ENCODE measurements at places on chromosomes 3 and 15.
A peak's percentile ranks its signal among the peaks of the same experiment; 100 is the strongest.

GRCh38 chr3:51637144-51637940 is 33.7 kb upstream of the TEX264 start:
- no peak for DNase-seq

DNA sequence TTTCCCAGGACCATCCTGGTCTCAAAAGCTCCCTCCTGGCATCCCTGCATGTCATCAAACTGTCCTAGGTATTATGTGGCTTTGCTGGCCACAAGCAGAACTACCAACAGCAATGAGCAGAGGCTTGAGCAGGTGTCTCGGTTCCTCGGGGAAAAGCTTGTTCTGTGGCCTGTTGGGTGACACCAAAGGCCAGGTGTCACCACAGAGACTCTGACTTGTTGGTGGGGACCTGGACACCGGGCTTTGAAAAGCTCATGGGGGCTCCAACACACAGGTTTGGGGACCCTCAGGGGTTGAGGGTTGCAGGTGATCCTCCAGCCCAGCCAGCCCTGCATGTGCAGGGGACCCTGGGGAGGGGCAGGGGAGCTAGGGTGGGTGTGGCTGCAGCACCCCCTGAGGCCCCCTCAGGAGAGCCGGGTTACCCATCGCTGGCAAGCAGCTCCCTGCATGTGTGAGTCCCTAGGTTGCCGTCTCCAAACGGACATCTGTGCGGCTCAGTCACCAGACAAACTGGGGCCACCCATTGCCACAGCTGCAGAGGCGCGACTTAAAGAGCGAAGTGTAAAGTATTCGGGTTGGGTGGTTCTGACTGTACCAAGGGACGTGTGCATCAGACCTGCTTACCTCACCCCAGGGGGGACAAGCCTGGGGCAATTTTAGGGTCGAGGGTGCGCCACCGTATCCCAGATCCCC is 140.1 kb downstream of the CHSY1 start:
- DNase-seq = no peak

DNA sequence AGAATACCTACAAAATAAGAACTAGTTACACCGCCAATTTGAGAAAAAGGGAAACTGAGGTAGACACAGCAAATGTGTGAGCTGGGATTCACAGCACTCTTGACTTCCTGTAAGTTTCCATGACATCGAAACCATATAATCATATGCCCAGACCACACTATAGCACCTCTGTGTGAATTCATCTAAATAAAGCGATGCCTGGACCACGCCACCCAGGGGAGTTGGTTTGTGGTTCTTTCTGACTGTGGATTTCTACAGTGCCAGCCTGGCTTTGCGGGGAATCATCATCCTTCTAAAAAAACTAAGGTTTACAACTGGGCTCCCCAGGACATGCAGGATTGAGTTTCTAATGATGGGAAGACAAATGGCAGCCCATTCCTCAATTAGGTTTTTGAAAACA is 23.5 kb upstream of the CA12 start:
- DNase-seq = no peak

- no peak for DNase-seq
Measured at GRCh38 chr15:22989576-22990477, 9.7 kb upstream of the CYFIP1 start.

GRCh38 chr15:52960283-52960682 is 170.1 kb upstream of the ONECUT1 start:
- no peak for DNase-seq

DNA sequence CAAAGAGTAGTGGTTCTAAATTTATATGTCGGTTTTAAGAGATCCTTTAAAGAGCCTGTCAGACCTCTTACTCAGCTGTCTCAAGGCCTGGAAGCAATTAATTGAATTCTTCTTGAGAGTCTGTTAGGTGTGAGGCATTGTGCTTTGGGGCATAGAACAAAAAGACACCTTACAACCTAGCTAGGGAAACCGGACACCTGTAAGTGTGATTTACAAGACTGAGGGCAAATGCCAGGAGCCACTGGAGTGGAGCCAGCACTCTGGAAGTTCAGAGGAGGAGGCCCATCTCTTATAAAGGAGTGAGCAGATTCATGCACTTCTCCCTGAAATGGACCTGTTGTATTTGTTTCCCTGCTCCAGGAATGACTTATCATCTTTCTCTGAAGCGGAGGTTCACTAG is 97.7 kb upstream of the NUDT16 start:
- no peak for DNase-seq

DNA sequence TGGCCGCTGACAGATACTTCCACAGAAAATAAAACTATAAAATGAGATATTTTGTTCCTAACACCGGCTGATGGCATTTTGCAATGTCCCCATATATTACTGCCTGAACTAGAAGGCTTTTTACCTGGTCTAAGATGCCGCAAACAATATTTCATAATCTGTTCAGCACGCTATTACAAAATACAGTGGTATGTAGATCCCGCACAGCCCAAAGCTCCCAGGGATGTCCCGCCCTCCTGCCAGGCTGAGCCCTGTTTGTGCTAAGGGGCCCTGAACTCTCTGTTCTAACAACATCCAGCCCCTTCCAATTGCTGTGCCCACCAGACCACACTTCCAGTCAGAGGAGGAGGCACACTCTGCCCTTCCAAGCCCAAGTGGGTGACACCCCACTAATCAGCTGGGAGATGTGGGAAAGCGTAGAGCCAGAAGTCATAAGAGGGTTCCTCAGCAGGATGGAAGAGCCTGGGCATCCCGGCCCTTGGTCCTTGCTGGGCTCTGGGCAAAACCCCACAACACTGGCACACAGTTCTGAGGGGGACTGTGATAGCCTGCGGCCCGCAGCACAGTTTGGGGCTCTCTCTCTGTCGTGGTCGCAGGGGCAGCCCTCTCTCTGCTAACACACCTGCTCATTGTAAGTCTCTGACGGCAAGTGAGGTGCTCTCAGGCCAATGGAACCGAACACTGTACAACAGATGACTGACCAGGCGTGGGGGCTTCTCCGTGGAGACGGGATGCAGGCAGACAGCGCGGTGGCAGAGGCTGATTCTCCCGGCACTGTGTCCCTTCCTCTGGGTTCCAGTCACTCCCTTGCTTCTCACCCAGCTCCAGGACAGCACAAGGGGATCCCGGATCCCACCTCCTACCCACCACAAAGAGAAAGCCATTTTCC is 55.2 kb downstream of the PCSK6 start:
- DNase-seq = no peak

DNA sequence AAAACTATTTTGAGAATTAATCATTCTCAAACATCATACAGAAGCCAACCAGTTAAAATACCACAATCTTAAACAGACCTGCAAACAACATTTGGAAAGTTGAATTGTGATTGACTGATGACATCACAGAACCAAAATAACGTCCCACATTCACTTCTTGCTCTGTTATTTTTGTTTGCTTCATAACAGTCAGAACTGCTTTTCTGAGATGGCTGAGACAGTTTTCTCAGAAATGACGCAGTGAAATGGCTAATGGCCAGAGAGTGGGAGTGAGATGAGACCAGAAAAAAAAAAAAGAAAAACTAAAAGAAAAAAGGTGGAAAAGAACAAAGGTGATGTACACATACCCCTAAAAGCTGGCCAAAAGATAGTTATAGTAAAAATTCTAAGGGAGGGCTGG is 1061.2 kb downstream of the FHIT start:
- DNase-seq = no peak

DNA sequence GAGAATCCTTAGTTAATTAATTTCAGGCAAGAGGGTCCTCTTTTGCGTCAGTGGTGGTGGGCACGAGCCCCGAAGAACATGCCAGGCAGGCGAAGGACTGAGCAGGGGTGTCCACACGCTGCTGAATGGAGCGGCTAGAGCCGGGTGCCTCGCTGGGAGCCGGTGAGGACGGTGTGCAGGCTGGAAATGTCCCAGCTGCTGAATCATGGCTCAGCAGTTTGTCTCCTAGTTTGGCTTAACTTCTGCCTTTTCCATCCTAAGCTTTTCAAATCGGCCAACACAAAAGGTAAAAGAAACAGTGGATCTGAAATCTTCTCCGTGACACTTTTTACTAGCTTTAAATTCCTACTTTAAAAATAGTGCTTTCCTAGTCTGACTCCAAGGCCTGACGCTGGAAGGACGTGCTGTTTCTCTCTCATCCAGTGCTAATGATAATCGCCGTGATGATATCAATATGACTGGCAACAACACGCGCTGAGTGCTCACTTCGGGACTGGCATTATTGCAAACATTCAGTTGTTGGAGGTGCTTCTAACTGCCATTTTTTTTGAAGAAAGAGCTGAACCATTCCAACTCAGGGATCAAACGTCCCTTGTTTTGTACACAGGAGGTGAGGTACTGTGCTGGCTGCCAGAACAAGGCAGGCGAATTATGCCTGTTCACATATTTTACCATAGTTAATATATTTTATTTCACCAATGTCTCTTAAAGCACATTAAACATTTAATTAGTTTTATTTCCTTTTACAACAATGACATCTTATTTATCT is 19.8 kb downstream of the PCSK6 start:
- no peak for DNase-seq

GRCh38 chr15:57302640-57303257 is 73.6 kb upstream of the CGNL1 start:
- no peak for DNase-seq

DNA sequence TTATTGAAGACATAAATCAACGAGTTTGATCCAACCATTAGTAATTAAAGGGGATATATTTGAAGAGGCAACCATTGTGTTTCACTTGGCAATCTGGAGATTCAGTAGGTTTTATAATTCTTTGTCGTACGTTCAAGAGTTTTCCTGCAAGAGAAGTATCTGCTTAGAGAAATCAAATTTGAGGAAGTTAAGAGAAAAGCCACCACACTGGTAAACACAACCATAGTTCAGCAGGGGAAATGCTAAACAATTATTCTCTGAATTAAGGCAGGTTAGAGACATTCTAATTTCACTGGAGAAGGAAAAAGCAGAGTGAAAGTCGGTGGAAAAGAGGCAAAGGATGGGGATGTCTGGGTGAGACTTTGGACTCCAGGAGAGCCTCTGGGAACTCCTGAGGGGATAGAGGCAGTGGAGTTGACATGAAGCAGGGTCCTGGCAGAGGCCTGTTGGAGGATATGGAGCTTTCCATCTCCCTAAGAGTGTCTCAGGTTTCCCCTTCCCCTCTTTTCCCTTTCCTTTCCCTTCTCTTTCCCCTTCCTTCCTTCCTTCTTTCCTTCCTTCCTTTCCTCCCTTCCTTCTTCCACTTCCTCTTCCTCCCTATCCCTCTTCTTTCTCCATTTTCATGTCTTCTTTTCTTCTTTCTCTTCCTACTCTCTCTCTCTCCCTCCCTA is 26.5 kb downstream of the SPINK8 start:
- DNase-seq = no peak

- DNase-seq = peak; percentile 46
Measured at GRCh38 chr3:52714335-52715302, 8.7 kb downstream of the SPCS1 start.

- no peak for DNase-seq
Measured at GRCh38 chr15:51536965-51537574, 85.5 kb downstream of the DMXL2 start.

DNA sequence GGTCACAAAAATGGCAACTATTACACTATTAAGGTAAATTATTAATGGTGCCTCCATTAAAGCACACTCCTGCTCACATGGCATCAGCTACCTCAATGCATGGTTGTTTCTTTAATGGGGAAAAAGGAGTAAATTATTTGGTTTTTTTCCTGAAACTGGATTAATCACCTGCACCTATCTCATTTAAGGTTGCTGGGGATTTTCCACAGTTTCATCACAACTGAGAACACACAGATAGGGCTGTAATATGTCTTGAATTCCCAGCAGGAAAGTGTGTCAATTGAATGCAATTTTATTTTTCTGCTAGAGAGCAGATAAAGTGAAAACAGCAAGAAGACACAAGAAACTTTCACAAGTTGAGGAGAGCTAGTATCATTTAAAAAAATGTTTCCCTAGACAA is 36.4 kb downstream of the RFTN1 start:
- no peak for DNase-seq

DNA sequence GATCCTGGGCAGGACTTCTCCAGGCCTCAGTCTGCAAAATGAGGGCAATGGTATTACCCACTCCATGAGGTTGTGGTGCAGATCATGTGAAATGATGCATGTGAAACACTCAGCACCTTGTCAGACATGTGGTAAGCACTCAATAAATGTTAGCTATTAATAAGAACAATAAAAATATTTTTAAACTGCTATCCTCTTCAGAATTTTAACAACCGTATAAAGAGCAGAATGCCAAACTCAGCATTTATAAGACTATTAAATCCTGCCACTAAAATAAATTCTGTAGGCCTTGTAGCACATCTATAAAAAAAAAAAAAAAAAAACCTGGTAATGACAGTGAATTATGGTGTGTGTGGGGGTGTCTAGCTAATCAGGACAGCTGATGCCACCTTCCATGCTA is 213.9 kb upstream of the UMPS start:
- no peak for DNase-seq

GRCh38 chr3:66991459-66991858 is 6.6 kb upstream of the KBTBD8 start:
- no peak for DNase-seq

DNA sequence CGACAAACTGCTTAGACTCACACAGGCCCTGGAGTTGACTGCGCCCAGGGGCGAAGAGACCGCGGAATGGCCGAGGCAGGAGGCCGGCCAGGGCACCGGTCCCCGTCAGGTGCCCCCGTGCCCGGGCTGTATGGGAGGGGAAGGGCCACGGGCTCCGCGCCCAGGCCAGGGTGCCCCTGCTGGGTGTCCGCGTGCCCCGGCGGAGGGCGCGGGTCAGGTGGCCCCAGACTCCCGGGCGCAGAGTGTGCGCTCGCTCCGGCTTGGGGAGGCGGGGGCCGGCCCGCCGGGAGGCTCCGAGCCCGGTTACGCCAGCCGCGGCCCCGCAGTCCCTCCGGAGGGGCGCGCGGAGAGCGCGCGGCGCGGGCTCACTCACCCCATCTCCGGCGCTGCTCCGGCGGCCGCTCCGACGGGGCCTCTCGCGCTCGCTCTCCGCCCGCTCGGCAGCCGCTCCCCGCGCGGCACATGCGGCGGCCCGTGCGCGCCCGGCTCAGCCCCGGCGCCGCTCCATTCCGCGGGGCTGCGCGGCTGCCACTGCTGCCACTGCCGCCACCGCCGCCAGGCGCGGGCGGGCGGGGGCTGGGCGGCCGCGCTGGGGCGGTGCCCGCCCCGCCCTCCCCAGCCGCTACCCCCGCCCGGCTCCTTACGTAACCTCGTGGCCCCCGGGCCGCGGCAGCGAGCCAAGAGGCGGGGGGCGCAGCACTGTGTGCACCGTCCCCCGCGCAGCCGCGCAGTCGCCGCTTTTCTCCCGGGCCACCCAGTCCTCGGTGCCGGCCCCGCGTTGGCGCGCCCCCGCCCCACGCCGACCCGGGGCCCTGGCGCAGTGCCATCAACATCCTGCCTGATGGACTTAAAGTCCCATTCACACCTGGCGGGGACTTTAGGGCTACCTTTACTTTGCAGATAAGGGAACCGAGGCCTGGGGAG is at the start of gene HOMER2:
Gene HOMER2, minus strand, starts transcription at position 563 of the 924 bp plus-strand sequence. Its CDS starts 185 bp downstream, at position 378.
- peak; percentile 20 for DNase-seq
